ENCODE measurements at places on chromosomes 12 and 14.

- DNase-seq: no peak
These were observed 11.2 kb downstream of the C2CD5 start for GRCh38 chr12:22533155-22533554.

GRCh38 chr12:45050751-45051571 is at the start of gene DBX2:
DBX2 (minus strand) TSS chr12:45051099; CDS start chr12:45050927, 172 bp downstream.
- DNase-seq: peak; percentile 9

- no peak for DNase-seq
These were observed 24.4 kb upstream of the GALNT9 start for GRCh38 chr12:132353811-132354210.

GRCh38 chr14:79961197-79961596 is 250.1 kb downstream of the DIO2 start:
- DNase-seq: no peak

GRCh38 chr12:129613314-129613713 is 290.5 kb downstream of the TMEM132D start:
- no peak for DNase-seq

DNA sequence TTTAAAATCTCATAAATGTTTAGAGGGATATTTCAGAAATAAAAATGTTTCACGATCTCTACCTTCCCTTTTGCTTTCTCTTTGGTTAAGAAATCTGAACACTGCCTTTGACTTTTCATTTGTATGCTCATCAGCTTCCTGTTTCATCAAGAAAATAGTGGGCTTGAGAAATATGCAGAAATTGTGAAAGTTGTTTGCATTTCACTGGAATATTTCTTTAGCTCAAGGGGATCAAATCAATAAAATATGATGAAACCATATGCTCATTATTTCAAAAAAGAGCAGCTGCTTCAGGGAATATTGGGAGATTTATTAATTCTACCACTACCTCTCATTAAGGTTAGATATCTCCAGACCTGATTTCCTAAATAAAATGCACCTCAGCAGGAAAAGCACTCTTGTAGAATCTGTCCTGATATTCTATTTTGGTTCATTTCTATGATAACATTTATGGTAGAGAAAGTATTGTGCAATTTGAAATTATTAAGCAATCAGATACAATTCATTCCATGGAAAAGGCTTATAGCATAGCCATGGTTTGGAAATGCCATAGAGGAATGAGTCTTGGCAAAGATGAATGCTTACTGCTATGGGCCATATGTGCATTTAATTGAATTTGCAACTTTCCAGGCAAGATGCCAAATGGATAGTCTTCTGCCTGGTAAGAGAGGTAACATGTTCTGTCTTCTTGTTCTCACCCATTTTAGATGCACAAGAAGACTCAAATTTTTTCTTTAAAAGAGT is 212.6 kb upstream of the SLC16A7 start:
- DNase-seq: no peak

DNA sequence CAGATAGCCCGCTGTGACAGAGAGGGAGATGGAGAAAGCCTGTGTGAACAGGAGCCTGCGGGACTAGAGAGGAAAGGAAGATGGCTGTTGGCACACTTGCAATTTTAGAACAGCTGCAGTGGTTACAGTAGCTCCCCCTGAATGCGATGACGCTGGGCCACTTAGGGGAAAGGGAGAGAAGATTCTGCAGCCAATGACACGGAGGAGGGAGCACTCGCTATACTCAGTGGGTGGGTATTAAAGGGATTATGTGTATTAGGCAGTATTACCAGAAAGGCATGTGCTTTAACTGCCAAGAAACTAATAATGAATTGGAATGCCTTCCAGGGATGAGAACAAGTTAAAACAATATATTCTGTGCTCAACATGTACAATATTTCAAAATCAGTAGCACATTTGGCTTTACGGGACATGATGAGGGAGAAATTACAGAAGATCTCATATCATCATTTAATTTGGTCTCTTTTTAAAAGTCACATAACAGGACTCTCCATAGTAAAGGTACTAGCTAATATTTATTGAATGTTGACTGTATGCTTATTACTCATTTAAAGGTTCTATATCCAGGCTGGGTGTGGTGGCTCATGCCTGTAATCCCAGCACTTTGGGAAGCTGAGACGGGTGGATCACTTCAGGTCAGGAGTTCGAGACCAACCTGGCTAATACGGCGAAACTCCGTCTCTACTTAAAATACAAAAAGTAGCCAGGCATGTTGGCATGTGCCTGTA is 35.9 kb upstream of the FOS start:
- no peak for DNase-seq

DNA sequence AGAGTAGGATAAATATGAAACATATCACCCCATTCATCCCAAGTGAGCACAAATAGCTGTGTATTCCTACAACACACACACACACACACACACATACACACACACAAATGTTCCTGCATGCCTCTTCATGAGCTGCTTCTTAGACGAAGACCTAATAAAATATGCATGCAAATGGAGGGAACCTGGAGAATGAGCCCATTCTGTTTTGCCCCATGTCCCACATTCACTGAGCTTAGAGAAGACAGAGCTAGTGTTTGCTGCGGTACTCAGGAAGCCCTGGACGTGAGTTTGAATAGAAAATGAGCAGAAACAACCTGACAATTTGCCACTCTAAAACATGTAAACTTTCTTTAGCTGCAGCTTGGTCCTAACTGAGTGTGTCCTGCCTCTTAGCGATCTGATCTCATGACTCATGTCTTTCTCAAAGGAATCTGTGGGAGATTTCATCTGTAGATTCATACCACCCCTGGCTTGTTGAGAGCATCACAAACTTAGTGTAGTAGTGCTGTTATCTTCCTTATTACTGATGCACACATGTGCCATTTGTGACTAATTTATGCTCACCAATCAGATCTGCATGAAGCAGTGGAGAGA is 86.8 kb downstream of the ITPR2 start:
- no peak for DNase-seq

GRCh38 chr12:40615590-40615989 is 76.6 kb upstream of the CNTN1 start:
- no peak for DNase-seq
